Activated CD4-positive, alpha-beta T cell treated with anti-CD3 and anti-CD28 coated beads, Interleukin-2, amount 10 ng/mL, durations not matched to agents 24 days and 14 days (primary cell): ENCODE measurements at places on chromosomes 4 and X. TPM values are rescaled to one million over a fixed set of nuclear protein-coding genes. Genes with fewer than 3 reads are reported as not detected.

The MAOB gene
- total RNA-seq: not detected in 2 replicates

The MEPE gene
- not detected in 2 replicates for total RNA-seq

The CENPVL3 gene
- not detected in 2 replicates for total RNA-seq

The MRPS18C gene
- total RNA-seq: 83.9 and 86.6 TPM in 2 replicates

The CORIN gene
- 0.51 TPM in 1 of 2 replicates, not detected in the other for total RNA-seq

The GLRA3 gene
- not detected in 2 replicates for total RNA-seq

The TSPAN7 gene
- 0.19 TPM in 1 of 2 replicates, not detected in the other for total RNA-seq

The CYTL1 gene
- not detected in 2 replicates for total RNA-seq

The MUC7 gene
- total RNA-seq: not detected in 2 replicates

The GPRASP1 gene
- total RNA-seq: 0.43 and 0.96 TPM in 2 replicates

The TMEM185A gene
- 16.4 and 18.2 TPM in 2 replicates for total RNA-seq

The NEXMIF gene
- 0.47 and 0.54 TPM in 2 replicates for total RNA-seq

The CENPVL2 gene
- not detected in 2 replicates for total RNA-seq

The IGFBP7 gene
- not detected in 2 replicates for total RNA-seq

The RTL3 gene
- not detected in 2 replicates for total RNA-seq

The STOX2 gene
- total RNA-seq: not detected in 2 replicates

The GPRASP2 gene
- 0.14 and 0.16 TPM in 2 replicates for total RNA-seq

The CYP4V2 gene
- total RNA-seq: 8.7 and 9.7 TPM in 2 replicates

The CTPS2 gene
- 6.3 and 6.6 TPM in 2 replicates for total RNA-seq

The MID1 gene
- total RNA-seq: 0.14 TPM in 1 of 2 replicates, not detected in the other

The PNMA6A gene
- 0.70 and 1.2 TPM in 2 replicates for total RNA-seq

The KDR gene
- not detected in 2 replicates for total RNA-seq

The HTATSF1 gene
- 49.4 and 55.1 TPM in 2 replicates for total RNA-seq
